Nucleus accumbens (tissue), 56 donors: ENCODE measurements at places on chromosomes 1 and 21.

- no peak for DNase-seq
These were observed 35.1 kb upstream of the OLIG2 start for GRCh38 chr21:32990666-32991065.

- no peak for DNase-seq
These were observed 725.4 kb upstream of the RGS18 start for GRCh38 chr1:191432817-191433216.

DNA sequence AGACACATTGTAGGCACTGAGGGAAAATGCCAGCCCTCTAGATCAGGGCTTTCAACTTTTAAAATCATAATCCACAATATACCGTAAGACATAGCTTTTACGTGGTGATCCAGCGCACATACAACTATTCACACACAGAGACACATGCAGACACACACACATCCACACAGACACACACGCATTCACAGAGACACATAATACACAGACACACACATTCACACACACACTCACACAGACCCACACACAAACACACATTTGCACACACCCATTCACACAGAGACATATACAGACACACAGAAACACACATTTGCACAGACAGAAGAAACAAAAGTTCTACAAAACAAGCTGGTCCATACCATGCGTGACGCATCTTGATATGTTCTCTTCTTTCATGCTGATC lies 244.5 kb downstream of the RHOU start:
- DNase-seq, result no peak

DNA sequence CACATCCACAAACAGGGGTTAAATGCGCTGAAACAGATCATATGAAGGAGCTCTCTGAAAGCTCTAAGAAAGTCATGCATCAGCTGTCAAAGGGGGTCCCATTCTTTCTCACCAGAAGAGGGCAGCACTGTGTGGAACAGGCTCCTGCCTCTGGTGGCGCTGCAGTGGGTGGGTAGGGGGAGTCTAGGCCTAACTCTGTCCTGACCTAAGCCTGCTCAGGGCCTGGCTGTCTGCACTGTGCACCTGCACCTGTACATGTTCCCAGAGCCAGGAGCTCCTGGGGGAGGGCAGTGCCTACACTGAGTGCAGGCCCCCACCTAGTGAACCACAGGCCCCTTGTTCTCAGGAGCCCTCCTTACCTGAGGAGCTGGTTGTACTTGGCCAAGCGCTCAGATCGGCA lies 16.0 kb downstream of the ENO1 start:
- no peak for DNase-seq

- no peak for DNase-seq
These were observed 25.6 kb downstream of the S100A10 start for GRCh38 chr1:151968058-151968457.

- no peak for DNase-seq
These were observed 30.1 kb upstream of the EPS15 start for GRCh38 chr1:51549016-51549619.

GRCh38 chr21:24895885-24896734 lies 711.2 kb downstream of the MRPL39 start:
- no peak for DNase-seq

- no peak for DNase-seq
These were observed 455 bp downstream of the UCHL5 start for GRCh38 chr1:193058529-193059281.

GRCh38 chr1:3409366-3410141 lies 44.9 kb upstream of the ARHGEF16 start:
- no peak for DNase-seq

DNA sequence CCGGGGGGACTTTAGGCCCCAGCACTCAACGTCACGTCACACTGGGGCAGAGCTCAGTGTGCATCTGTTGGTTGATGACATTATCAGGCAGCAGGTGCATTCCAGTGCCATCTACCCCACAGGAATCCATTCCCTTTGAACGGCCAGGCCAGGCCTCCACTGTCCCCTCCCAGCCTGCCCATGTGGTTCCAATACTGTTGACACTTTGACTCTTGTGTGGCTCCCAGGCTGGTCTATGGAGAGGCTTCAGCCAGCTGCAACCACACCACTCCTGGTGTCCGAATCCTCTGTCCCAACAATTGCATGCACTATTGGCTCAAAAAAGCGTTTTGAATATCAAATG lies 92.0 kb upstream of the SIM2 start:
- DNase-seq, result no peak

GRCh38 chr1:242890192-242890741 lies 364.8 kb downstream of the CEP170 start:
- no peak for DNase-seq
